ENCODE measurements at places on chromosomes 12 and 14.

DNA sequence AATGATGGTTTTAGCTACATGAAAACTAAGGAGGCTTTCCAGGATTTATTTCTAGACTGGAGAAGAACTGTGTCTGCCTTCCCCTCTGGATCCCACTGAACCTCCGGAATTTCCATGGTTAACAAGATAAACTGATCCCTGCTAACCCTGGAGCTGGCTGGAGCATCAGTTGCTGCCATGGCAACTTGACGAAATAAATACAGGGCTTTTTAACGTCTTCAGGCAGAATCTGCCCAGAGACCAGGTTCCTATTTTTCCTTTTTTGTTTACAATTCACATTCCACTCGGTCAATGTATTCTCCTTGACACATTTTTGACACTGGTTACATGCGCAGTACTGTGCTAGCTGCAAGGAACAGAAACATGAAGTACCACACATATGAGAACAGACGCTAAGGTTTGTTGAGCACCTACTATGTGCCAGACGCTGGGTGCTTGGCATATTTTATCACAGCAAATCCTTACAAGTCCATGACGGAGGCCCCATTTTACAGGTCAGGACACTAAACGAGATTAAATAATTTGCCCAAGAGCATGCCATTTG, 1.7 kb downstream of the C14orf132 start:
- H3K27ac ChIP-seq = peak overlapping the region; percentile 94
- peak overlapping the region; percentile 83 for H3K4me3 ChIP-seq
- peaks cover 40% of the 10 kb centered on the region for H3K4me1 ChIP-seq
- DNase-seq = no peak

DNA sequence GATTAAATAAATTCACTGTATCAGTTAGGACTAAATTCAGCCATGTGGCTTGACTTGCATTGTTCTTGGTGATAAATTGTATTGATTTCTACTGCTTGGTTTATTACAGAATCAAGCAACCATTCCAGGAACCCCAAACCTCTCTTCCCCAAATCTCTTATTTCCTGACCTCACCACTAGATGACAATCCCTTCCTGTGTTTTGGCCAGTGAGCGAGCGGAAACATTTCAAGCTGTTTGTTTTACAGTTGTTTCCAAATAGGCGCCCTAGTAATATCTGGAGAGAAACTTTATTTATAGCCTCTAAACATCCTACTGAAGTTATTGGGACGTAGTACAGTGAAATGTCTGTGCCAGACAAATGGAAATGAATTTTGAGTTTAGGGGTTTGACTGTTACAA, 161.1 kb downstream of the SNAPC1 start:
- H3K4me1 ChIP-seq = no peaks in the 10 kb centered on the region
- DNase-seq = no peak
- H3K4me3 ChIP-seq = no peak overlapping the region
- no peaks in the 10 kb centered on the region for H3K36me3 ChIP-seq

GRCh38 chr12:117363056-117363662, 1.7 kb upstream of the NOS1 start:
- H3K4me3 ChIP-seq = no peak overlapping the region
- H3K27me3 ChIP-seq = no peaks in the 10 kb centered on the region
- H3K27ac ChIP-seq = no peak overlapping the region
- H3K4me1 ChIP-seq = no peaks in the 10 kb centered on the region

GRCh38 chr14:31968107-31968810, 108.8 kb upstream of the ARHGAP5 start:
- DNase-seq = no peak
- H3K36me3 ChIP-seq = no peaks in the 10 kb centered on the region
- H3K27me3 ChIP-seq = no peaks in the 10 kb centered on the region

DNA sequence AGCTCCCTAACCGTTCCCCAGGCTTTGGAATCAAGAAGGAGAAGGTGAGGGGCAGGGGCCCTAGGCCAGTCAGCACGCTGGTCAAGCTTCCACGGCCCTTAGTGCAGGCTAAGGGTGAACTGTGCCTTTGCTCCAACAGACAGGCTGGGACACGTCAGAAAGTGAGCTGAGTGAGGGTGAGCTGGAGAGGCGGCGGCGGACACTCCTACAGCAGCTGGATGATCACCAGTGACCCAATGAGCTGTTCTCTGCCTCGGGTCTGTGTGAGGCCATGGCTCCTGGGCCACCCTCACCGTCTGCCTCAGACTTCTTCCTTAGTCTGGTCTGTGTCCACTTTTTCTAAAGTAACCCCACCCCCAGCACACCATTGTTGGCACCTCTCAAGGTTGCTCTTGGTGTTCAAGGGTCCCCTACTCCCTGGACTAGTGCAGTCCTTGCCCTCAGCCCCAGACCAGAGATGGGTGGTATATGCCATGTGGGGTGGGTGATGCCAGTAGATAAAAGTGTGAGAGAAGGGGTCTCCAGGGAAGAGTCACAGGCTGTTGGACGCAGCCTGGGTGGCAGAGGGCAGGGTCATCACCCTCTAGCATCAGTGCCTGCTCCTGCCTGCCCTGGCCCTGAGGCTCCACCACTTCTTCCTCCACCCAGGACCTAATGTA, 20.7 kb downstream of the PRPF40B start:
- no peak overlapping the region for H3K4me3 ChIP-seq
- H3K36me3 ChIP-seq = peaks cover 22% of the 10 kb centered on the region
- no peak for DNase-seq
- no peaks in the 10 kb centered on the region for H3K27me3 ChIP-seq
- no peak overlapping the region for H3K27ac ChIP-seq
- no peaks in the 10 kb centered on the region for H3K4me1 ChIP-seq

- H3K27me3 ChIP-seq = no peaks in the 10 kb centered on the region
- no peak overlapping the region for H3K27ac ChIP-seq
- no peaks in the 10 kb centered on the region for H3K36me3 ChIP-seq
- no peak overlapping the region for H3K4me3 ChIP-seq
Measured at GRCh38 chr14:47365233-47365632, 310.2 kb downstream of the MDGA2 start.

DNA sequence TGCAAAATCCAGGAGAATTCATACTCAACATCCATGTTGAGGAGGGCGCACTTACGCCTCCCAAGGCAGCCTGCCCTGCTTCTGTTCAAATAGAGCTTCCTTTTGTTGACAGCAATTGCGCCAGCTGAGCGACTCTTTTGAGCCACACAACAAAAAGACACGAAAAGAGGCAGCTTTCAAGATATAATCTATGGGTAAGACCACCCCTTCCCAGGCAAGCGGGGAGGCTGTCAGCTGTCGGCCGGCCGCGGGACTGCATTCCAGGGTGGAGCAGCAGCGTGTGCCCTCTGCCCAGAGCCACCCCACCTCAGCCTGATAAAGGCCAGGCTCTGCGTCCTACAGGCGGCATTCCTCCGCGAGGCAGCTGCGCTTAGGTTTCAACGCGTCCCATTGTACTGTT, 15.8 kb upstream of the STAB2 start:
- DNase-seq = no peak
- H3K27me3 ChIP-seq = no peaks in the 10 kb centered on the region
- no peaks in the 10 kb centered on the region for H3K36me3 ChIP-seq
- no peak overlapping the region for H3K4me3 ChIP-seq
- peaks cover 8% of the 10 kb centered on the region for H3K4me1 ChIP-seq
- H3K27ac ChIP-seq = no peak overlapping the region

GRCh38 chr12:129964826-129965457, 61.1 kb upstream of the TMEM132D start:
- no peak overlapping the region for H3K27ac ChIP-seq
- no peaks in the 10 kb centered on the region for H3K36me3 ChIP-seq
- no peaks in the 10 kb centered on the region for H3K27me3 ChIP-seq
- no peak overlapping the region for H3K4me3 ChIP-seq

DNA sequence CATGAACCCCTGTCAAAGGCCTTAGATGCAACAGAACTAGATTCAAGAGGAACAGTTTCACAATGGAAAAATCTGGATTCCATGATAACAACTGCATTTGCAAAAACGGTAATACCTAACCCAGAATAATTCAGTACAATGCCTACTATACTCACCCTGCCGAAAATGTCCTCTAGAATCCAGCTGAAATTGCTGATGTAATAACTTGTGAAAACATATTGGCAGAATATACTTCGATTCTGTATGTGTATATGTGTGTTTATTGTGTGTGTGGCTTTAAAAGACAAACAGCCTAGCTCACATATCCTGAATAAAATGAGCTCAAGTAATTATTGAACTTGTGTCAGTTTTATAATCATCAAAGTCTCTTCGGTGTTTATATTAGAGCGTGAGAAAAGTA, 46.0 kb downstream of the PHLDA1 start:
- H3K4me1 ChIP-seq = peaks cover 8% of the 10 kb centered on the region
- no peak overlapping the region for H3K4me3 ChIP-seq
- no peaks in the 10 kb centered on the region for H3K27me3 ChIP-seq
- DNase-seq = no peak
- no peaks in the 10 kb centered on the region for H3K36me3 ChIP-seq

Data from tibial artery (tissue), 4 donors.